ENCODE measurements at places on chromosomes 7 and 10. TPM values are rescaled to one million over a fixed set of nuclear protein-coding genes. Genes with fewer than 3 reads are reported as not detected.

Gene SPDYE2B
- polyA plus RNA-seq, result 5.1 TPM

Gene AIFM2
- polyA plus RNA-seq, result 3.5 TPM

Gene CAMK1D
- polyA plus RNA-seq, result 2.9 TPM

Gene COG5
- polyA plus RNA-seq, result 23.3 TPM

Gene MUC3A
- polyA plus RNA-seq, result 0.10 TPM

Gene NEBL
- 0.92 TPM for polyA plus RNA-seq

Gene ADCYAP1R1
- polyA plus RNA-seq, result 10.5 TPM

Gene ZNF107
- 3.9 TPM for polyA plus RNA-seq

Gene FAM237B
- polyA plus RNA-seq, result not detected

Gene MSS51
- polyA plus RNA-seq, result 47.4 TPM

Gene CH25H
- 0.80 TPM for polyA plus RNA-seq

Gene AGR3
- not detected for polyA plus RNA-seq

Gene GPR15LG
- not detected for polyA plus RNA-seq

Gene HHEX
- 8.1 TPM for polyA plus RNA-seq

Gene SLIT1
- polyA plus RNA-seq, result 1.3 TPM

Gene HOXA3
- 11.2 TPM for polyA plus RNA-seq

Gene AGR2
- 6.5 TPM for polyA plus RNA-seq

Gene HOGA1
- 0.49 TPM for polyA plus RNA-seq

Gene SCRN1
- 27.4 TPM for polyA plus RNA-seq
